NCI-H446 treated with DMSO at 0.1 percent for 48 hours (cell line): ENCODE measurements at places on chromosomes 7 and 10.

DNA sequence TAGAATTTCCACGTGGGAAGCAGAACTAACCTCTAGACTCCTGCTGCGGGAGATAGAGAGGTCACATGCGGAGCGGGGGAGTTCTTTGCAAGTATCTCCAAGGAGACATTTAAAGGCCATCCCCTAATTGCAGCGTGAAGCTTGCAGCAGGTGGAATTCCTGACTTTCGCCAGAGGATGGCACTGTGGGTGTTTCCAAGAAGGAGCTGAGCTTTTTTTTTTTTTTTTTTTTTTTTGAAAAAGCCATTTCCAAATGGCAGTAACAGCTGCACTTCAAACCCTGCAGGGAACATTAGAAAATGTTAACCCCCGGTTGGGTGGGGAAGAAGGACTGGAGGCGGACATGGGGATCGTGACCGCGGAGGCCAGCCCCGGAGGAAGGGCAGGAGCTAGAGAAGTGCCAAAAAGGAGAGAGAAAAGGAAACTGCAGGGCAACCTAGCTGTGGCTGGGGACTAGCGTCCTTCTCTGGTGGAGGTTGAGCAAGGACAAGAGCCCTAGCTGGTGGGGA is 487.7 kb downstream of the TYW1 start:
- peak; percentile 24 for DNase-seq

GRCh38 chr7:107479303-107479702 is 9.4 kb downstream of the GPR22 start:
- DNase-seq = no peak

- no peak for DNase-seq
These were observed 87.2 kb upstream of the UNC5B start for GRCh38 chr10:71124921-71125748.

DNA sequence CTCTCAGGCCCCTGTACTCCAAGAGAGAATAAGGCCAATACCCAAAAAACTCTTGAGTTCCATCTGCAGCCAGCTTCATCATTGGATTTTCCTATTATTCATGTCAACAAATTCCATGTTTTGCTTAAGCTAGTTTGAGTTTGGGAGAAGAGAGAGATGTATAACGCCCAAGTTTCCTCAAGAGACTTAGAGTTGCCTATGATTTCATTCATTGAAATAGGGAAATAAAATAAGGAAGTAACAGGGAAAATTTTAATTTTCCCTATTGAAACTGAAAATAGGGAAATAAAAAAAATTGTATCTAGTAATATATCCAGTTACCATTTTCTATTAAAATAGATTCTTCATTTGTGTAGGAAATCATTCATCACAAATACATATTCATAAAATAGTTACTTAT is 66.5 kb upstream of the SVIL start:
- no peak for DNase-seq

DNA sequence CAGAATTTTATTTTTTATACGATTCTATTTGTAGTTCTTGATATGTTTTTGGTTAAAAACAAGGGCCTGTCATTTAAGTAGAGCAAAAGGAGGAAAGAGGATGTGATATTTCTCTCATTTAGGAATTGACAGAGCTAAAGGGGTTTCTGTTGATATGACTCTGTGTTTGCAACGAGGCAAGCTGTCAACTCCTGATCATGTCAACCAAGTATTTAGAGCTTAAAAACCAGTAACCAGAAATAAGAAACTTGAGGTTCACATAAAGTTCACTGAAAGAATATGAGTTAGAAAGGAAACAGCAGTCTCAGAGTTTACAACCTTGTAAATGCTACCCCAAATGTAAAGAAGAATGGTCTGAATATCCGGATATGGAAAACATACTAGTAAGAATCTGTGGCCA is 434.2 kb downstream of the PARD3 start:
- no peak for DNase-seq

DNA sequence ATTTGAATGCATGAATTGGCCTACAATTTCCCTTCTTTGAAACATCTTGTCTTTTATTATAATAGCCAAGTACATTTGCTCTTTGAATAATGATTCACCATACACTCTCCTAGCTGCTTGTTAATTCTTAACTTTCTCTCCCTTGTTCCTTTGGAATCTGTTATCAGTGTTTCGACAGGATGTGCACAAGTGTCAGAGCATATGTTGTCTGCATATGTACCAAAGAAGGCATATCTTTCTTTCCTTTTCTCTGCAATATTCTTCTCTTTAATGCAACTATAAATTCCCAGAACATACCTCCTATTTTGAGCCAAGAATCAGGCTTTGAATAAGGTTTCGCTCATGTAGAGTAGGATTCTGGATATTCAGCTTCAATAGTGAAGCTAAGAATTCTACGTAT is 848.3 kb upstream of the C7orf33 start:
- DNase-seq = no peak

DNA sequence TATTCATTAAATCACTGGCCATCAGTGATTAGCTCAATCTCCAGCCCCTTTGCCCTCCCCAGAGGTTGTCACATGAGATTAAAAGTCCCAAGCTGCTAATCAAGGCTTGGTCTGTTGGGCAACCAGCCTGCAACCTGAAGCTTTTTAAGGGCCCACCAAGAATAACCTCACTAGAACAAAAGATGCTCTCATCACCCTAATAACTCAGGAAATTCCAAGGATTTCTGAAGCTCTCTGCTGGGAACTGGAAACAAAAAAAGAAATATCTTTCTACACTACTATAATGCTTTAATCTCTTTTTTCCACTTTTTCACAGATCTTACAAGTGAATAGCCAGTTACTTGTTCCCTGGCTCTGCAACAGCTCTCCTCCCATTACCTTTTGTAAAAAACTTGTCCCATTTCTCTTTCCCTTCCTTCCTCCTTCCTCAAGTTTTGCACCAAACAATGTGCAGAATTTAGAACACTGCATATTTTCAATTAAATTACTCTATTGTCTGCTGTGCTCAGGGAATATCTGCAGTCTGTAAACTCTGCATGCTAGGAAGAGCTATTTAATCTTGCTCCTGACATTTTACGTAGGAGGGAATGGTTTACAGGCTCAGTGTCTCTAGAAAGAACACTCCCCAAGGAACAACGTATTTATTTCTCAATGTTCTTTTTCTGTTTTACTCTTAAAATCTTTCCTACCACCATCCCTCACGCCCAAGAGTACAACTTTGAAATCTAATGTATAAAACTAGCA is 169.1 kb downstream of the IMMP2L start:
- no peak for DNase-seq

- DNase-seq = no peak
These were observed 60.4 kb downstream of the RNLS start for GRCh38 chr10:88522715-88523114.

- DNase-seq = no peak
These were observed 149.4 kb upstream of the ASAH2 start for GRCh38 chr10:50400694-50401093.

DNA sequence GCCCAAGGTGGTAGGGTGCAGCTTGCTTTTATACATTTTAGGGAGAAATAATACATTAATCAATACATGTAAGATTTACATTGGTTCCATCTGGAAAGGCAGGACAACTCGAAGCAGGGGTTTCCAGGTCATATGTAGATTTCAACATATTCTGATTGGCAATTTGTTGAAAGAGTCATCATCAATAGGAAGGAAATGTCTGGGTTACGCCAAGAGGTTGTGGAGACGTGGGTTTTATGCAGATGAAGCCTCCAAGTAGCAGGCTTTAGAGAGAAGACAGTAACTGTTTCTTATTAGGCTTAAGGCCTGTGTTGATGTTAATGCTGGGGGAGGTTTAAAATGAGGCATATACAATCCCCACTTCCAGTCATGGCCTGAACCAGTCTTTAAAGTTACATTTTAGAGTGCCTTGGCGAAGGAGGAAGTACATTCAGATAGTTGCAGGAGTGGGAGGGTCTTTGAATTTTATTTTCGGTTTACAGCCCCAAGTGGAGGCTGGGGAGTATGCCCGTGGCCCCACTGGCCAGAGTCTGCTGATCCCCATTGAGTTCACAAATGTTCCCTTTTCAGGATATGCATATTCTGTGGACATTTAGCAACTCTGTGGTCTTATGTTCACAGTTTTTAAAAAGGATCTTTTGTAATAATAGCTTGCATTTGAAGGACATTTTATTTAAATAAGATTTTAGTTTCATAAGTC is 166.0 kb upstream of the GDF10 start:
- DNase-seq = no peak

GRCh38 chr7:150358988-150359621 is 9.5 kb upstream of the REPIN1 start:
- no peak for DNase-seq

GRCh38 chr7:153524070-153524601 is 528.1 kb upstream of the DPP6 start:
- DNase-seq = no peak

DNA sequence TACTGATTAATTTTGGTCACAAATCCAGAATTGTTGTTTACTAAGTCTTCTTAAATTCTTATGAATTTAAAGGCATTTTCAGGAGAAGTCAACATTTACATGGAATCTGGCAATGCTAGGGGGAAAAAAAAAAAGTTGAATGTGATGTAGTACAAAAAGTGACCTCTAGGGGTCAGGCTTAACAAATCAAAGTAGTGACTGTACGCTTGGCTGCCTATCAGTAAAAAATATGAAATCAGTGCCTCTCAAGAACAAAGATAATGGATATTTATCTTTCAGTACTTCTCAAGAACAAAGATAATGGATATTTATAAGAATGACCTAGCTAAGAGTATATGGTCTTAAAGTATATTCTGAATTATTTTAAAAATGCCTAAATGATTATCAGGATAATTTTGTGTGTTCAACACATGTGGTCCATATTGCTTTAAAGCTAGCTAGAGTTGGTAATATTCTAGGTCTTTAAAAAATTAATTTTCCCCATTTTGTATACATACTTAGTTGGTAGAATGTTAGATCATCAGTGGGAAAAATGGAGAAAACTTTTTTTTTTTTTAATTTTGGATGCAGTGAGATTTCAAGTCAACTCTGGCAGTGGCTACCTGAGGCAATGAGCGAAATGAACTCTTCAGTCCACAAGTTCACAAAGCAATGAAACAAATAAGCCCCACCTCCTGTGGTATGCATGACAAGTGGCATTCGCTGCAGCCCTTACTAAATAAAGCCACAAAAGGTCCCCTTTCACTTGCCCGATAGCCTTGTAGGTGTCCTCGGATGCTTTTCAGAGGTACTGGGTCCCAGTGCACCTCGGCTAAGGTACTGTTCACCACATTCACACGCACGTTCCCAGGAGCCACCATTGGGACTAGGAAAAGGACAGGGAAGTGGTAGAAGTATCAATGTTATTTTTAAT is 51.2 kb upstream of the LAMB4 start:
- DNase-seq = no peak

GRCh38 chr7:146004805-146005204 is 111.8 kb upstream of the CNTNAP2 start:
- no peak for DNase-seq

GRCh38 chr7:93927585-93927984 is 6.0 kb downstream of the GNG11 start:
- DNase-seq = no peak

DNA sequence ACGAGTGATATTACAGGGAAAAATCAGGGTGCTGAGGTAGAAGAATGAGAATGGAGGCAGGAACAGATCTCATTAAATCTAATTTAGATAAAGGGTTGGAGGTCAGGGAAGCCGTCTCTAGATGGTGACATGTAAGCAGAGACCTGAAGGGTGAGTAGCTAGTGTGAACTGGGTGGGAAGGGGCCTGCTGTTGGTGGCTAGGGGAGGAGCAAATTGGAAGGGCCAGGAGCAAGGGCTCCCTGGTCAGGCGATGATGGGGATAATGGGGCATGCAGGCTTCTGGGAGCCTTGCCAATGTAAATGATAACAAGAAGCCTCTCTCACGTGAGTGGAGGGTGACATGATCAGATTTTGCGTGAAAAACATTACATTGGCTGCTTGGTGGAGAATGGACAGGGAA is 76.3 kb downstream of the WDFY4 start:
- no peak for DNase-seq

GRCh38 chr10:131949041-131949862 is 32.5 kb downstream of the BNIP3 start:
- no peak for DNase-seq

DNA sequence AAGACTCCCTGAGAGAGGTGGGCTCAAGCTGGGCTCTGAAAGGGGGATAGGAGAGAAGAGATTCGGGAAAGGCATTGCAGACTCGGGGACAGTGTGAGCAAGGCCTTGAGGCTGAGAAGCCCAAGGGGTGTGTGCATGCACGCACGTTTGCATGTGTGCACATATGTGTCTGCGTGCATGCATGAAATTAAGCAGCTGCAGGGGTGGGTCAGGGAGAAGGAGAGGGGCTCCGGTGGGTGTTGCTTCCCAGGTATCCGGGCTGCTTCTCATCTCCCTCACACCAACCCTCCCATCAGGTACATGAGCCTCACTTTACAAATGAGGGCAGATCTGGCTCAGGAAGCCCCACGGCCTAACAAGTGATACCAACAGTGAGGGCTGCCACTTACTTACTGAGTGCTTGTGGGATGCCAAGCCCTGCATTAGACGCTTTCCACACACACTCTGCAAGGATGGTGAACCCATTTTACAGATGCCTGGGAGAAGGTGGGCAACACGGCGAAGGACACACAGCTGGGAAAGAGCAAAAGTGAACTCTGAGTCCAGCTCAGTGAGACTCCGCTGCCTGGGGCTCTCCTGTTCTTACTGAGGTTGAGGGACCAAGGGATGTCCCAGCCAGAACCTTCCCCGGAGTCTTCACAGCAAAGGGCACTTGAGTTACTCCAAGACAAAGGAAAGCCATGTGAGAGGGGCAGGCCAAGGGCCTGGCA is 26.4 kb downstream of the ZCCHC24 start:
- no peak for DNase-seq

GRCh38 chr10:118798231-118798662 is 43.5 kb upstream of the CACUL1 start:
- DNase-seq = peak; percentile 59

DNA sequence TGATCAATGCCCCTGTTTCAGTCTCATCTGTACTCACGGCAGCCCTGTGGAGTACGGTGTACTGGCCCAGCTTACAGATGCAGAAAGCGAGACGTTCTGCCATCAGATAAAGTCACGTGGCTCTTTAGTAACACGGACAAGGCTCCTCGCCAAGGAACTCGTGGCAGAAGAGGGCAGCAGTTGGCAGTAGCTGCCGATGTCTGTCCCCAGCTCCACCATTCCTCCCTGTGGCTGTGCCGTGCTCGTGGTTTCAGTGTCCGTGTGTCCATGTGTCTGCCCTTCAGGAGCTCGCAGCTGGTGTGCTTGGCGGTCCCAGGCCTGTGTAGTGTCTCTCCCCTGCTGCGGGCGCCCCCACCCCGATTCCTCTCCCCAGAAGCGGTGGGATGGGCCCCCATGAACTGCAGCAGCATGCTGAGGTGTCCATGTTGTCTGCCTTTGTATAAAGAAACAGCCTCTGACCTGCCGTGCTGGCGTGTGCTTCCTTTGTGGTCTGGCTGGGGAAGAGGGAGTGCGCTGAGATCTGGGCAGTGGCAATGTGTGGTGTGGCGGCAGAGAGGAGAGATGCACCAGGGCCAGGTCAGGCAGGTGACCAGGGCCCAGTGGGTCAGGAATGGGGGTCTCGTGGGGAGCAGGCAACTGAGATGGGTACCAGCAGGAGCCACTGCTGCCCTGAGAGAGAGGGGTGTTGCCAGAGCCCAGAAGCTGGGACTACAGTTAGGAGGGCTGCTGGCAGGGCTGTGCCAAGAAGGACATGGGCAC is 9.8 kb downstream of the RHBDD2 start:
- DNase-seq = no peak
